ENCODE measurements at places on chromosomes 11 and 22. TPM values are rescaled to one million over a fixed set of nuclear protein-coding genes. Genes with fewer than 3 reads are reported as not detected.

- no peak for DNase-seq
Measured at GRCh38 chr22:47044722-47045535, 282.5 kb downstream of the TBC1D22A start.

DNA sequence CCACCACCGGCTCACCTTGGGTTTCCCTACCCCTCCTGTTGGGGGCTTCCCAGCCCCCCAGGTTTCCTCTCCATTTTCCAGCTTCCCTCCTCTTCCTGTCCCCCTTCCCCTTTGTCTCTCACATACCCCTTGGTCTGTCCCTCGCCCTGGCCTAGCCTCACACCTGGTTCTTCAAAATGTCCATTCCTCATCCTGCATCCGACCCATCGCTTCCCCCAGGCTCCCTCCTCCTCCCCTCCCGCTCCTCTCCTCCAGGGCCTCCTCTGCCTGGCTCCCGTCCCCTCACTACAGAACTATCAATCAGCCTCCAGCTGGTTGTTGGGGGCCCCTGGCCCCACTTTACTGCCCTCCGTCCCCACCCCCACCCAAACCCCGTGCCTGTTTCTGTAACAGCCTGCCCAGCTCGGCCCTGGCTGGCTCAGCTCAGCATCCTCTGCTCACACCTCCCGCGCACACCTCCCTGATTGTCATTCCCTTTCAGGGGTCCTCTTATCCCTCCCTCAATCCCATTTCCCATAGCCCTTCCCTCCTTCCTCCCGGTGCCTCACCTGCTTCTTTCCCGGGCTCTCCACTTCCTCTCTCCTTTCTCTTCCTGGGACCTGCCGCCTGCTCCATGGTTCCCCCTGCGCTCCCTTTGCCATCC, 1.2 kb downstream of the CNIH2 start:
- DNase-seq: no peak

GRCh38 chr22:23079240-23079768, 9.0 kb downstream of the GNAZ start:
- no peak for DNase-seq

DNA sequence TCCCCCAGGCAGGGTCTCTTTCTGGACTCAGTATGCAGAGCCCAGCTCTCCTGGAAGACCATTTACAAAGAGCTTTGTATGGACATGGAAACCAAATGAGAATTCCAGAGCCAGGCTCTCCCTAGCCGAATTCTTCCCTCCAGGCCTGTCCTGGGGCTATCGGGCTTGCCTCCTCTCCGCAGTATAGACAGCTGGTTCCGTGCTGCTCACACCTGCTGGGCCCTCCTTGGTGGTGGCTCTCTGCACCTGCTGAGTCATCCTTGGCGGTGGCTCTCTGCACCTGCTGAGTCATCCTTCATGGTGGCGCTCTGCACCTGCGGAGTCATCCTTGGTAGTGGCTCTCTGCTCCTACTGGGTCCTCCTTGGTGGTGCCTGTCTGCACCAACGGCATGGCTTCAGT, 743.5 kb downstream of the BRD1 start:
- DNase-seq: no peak

DNA sequence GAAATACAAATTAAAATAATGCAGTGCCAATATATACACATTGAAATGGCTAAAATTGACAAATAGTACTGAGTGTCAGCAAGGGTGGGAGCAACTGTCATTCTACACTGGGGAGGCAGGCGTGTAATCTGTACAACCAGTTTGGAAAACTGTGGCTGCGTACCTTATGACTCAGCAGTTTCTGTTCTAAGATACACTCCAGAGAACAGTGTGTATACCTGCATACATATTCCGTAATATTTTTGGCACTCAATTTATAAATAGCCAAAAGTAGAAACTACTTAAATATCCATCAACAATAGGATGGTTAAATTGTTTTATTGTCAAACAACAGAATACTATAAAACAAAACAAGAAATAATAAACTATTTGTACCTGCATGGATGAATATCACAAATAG, 57.6 kb downstream of the RNF169 start:
- DNase-seq: no peak

ANO1 gene
- 0.99 TPM for total RNA-seq

DNA sequence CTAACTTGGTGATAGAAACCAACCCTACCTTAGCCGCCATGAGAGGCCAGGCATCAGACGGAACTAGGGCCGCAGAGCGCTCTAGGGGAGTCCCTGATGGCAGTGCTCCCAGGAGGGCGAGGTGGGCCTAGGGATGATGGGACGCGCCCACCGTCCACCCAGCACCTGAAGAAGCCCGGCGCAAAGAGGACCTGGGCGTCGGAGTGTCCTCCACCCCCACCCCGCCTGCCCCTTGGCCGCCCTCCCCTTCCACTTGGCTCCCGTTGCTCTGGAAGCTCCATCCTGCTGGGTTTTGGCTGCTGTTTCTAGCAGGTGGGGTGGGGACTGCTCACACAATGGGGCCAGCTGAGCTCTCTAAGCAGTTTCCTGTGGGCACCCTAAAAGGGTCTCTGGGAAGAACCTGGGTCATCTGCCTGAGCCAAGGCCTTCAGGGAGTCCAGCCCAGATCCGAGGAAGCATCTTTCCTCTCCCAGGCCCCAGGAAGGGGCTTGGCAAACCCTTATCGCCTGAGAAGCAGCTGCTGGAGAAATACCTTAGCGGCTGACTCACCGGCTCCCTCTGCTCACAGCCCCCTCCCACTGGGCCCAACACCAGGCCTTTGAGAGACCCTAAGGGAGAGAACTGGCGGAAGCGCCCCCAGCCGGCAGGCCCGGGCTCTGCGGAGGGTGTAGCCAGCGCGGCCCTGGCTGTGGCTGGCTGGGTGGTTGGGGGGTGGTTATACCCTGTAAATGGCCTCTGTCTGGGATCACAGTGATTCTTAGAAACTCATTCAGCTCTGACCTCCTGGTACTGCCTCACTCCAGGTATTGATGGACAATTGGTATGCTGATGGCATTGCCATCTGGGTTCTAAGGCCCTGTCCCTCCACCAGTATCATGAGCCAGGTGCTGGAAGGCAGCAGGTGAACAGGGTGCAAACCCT, 19.3 kb downstream of the CREB3L1 start:
- peak; percentile 93 for DNase-seq

- no peak for DNase-seq
Measured at GRCh38 chr11:111606986-111607385, 4.7 kb downstream of the SIK2 start.

DDX25 gene
- total RNA-seq: not detected

- no peak for DNase-seq
Measured at GRCh38 chr22:49983148-49984042, 22.8 kb downstream of the PIM3 start.

VWCE gene
- total RNA-seq: not detected

- DNase-seq: no peak
Measured at GRCh38 chr11:34732831-34733230, 111.9 kb downstream of the EHF start.

RIMBP3C gene
- 0.49 TPM for total RNA-seq

CACNA1I gene
- not detected for total RNA-seq

DESI1 gene
- total RNA-seq: 27.6 TPM

DRICH1 gene
- not detected for total RNA-seq

GRCh38 chr11:1655168-1656060, 25.8 kb downstream of the KRTAP5-5 start:
- no peak for DNase-seq

BUD13 gene
- 22.9 TPM for total RNA-seq

DNA sequence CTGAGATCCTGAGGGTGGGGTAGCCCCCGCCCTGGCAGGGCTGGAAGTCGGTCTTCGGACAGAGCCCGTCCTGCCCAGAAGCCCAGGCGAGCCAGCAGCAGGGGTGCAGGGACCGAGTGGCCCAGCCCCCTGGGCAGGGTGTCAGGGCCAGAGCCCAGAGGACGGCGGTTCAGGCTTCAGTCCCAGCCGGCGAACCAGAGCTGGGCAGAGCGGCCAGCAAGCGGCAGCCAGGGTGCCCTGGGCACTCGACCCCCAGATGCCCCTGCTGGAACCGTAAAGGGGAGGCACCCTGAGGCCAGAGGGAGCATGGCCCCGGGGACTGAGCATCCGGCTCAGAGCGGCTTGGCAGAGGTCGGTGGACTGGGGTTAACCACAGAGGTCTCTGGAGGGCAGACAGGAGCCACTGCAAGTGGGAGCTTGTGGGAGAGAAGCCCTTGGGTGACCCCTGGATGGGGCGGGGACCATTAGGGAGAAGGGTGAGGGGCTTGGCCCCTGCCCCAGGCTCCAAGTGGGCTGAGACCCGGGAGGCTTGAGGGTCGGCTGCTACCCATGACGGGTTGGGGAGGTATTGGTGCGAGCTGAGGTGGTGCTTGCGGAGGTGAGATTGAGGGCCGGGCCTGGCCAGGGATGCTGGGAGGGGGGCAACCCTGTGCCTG, 15.9 kb downstream of the LSP1 start:
- DNase-seq: peak; percentile 88

GAL gene
- total RNA-seq: not detected

DNA sequence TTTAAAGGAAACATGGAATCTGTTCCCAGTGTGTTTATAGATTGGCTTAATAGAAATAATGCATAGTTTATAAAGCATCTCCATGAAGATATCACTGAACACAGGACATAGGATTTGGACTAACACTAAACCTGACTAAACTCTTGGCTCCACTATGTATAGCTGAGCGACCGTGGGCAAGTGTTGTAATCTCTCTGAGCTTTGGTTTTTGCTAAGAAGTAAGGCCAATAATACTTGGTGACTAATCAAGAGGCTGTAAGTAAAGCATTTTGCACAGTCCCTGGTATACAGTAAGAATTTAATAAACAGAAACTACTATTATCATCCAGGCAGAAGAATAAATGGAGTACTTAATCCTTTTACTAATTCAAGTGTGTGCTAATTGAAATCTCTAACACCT, 125.5 kb upstream of the MTMR2 start:
- peak; percentile 38 for DNase-seq

PLXNB2 gene
- 65.6 TPM for total RNA-seq

APLNR gene
- not detected for total RNA-seq

GRCh38 chr11:100761841-100762240, 74.8 kb downstream of the ARHGAP42 start:
- no peak for DNase-seq

DNA sequence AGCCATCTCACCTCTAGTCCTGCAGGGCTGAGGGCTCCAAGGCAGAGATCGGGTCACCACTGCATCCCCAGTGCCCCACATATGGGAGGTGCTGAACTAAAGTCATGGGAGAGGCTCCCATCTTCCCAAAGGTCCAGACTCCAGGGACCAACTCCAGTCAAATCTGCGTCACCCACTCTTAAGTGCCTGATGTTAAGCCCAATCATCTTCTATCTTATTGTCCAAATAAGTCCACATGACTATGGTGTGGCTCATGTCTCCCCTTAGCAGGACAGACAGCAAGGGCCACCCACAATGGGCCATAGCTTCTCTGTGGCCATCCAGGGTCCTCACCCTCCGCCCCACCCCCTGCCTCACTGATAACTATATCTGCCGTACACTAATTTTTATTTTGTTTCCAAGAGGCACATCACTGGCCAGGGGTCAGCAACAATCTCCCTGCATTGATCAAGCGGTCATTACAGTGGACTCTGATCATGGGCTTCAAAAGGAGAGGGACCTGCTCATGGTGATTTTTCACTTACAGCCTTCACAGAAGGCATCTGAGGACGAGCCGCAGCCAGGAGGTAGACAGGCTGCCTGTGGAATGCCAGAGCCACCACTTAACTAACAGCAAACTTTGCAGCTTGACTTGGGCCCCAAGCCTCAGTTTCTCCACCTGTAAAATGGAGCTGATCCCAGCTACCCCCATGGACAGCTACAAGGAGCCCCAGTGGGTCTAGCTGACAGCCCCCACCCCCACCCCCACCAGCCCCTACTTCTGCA, 23.3 kb downstream of the MYH9 start:
- no peak for DNase-seq

DNA sequence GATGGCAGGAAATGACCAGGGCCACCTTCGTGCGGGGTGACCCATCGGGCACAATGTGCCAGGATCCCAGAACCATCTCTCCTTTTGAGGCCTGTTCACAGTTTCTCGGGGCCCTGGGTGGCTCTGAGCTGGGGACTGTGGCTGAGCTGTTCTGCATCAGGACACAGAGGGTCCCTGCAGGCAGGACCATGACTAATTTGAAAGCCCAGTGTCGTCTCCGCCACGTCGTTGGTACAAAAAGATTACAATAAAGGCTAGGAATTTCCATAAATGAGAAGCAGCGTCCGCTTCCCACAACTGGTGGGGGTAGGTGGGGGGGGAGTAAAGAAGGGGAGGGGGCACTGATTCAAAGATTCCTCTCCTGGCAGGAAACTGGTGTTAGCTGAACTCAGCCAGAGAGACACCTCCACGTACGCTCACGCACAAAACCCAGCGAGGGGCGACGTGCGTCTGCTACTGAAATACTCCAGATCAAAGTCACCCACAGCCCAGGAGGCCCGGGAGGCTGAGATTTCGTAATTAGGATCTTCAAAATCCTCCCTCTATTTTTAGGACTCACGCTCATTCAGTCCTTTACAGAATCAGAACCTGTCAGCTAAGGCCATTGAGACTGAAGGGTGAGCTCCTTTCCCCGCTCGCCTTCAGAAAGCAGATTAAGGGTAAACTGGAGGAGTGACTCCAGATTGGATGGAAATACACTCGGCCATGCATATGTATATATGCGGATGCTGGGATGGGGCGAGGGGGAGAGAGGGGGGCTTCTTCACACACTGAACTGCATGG, 11.0 kb downstream of the MN1 start:
- DNase-seq: no peak

DNA sequence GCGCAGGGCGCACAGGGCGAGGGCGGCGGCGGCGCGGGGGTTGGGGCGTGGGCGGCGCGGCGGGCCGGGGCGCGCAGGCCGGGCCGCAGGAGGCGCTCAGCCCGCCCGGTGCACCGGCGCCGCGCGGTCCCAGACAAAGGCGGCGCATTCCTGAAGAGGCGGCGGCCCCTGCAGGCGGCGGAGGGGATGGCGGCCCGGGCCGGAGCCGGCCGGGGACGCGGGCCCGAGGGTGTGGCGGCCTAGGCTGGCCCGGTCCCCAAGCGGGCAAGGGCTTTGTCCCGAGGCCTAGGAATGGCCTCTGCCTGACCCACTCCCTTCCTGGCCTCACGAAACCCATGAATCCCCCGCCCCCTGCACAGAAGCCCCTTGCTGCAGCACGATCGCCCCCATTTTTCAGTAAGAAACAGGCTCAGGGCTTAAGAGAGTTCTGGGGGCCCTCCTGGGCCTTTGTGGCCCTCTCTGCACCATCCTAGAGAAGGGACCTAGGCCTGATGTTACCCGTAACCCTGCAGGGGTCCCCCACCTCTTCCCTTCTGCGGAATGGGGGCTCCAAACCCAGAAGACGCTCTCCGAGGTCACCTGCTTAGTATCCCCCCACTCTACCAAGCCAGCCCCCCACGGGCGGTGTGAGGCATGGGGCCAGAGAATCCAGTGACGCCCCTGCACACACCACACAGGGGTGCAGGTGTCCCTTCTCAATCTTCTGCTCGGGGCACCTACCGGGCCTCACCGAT, at the start of gene RTN4R:
Gene RTN4R, minus strand, starts transcription at position 40 of the 734 bp plus-strand sequence. CDS start 226 bp downstream, outside the sequence.
- DNase-seq: peak; percentile 57

ELFN2 gene
- 0.07 TPM for total RNA-seq

Measured in MG63 (cell line).